T-helper 17 cell (primary cell): ENCODE measurements at places on chromosomes 3 and 15.

- no peak for DNase-seq
Measured at GRCh38 chr15:70056091-70056680, 41.5 kb downstream of the TLE3 start.

GRCh38 chr3:115937054-115937453, 313.7 kb downstream of the GAP43 start:
- DNase-seq = no peak

DNA sequence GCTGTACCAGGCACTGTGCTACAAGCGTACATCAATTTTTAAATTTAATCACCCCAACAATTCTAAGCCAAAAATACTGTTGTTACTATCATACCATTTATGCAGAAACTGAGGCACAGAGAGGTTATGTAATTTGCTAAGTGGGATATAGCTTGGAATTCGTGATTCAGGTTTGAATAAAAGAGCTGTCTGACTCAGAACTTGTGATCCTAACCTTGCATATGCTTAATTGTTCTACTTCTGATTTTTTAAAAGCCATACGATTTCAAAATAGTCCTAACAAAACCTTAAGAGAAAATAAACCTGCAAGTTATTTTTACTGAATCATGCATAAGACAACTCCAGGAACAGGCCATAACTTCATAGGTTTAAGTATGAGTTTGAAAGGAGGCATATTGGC, 498.0 kb upstream of the CFAP20DC start:
- DNase-seq = no peak

- DNase-seq = no peak
Measured at GRCh38 chr15:79989682-79990081, 18.7 kb upstream of the BCL2A1 start.
